ENCODE measurements at places on chromosomes 1 and 21. TPM values are rescaled to one million over a fixed set of nuclear protein-coding genes. Genes with fewer than 3 reads are reported as not detected.
A peak's percentile ranks its signal among the peaks of the same experiment; 100 is the strongest.

DNA sequence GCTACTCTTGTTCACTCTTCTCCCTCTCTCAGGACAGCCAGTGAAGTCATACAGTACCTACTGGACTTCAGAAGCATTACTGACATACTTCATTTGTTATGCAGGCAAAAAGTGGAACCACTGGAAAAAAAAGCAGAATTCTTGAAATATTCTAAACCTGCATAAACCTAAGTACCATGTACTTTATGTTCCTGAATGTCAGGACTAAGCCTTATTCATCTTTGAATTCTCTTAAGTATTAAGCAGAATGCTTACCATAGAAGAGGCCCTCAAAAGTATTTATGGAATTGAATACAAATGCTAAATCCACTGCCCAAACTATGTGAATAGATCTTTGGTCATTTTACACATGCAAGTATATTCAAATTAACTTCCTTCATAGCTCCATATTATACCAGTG is 7.8 kb downstream of the PSMB2 start:
- H3K36me3 ChIP-seq, result peaks cover 76% of the 10 kb centered on the region
- DNase-seq, result no peak
- H3K27ac ChIP-seq, result no peak overlapping the region
- H3K4me1 ChIP-seq, result peaks cover 23% of the 10 kb centered on the region
- H3K4me3 ChIP-seq, result no peak overlapping the region

GRCh38 chr1:44810101-44810761 is 1.9 kb downstream of the BTBD19 start:
- peaks cover 63% of the 10 kb centered on the region for H3K4me1 ChIP-seq
- peak; percentile 84 for DNase-seq
- H3K27ac ChIP-seq, result peak overlapping the region; percentile 93
- no peaks in the 10 kb centered on the region for H3K27me3 ChIP-seq
- no peaks in the 10 kb centered on the region for H3K36me3 ChIP-seq

- H3K4me3 ChIP-seq, result no peak overlapping the region
- DNase-seq, result no peak
- H3K36me3 ChIP-seq, result no peaks in the 10 kb centered on the region
- peaks cover 40% of the 10 kb centered on the region for H3K4me1 ChIP-seq
These were observed 156.5 kb downstream of the EIF4G3 start for GRCh38 chr1:21020151-21020550.

DNA sequence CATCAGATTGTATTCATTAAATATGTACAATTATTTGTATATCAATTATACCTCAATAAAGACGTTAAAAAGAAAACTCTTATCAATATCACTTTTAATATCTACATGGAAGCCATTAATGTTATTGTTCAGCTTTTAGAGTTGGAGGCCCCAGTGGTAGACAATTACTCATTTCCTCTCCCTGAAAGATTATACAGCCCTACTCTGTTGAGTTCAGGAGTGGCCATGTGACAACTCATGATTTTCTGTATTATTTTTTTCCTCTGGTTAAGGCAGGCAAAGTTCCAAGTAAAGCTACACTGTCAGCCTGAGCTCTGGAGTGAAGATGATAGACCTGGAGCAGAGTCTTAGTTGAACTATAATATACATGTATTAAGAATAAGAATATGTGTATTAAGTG is 247.9 kb upstream of the B3GALT2 start:
- no peaks in the 10 kb centered on the region for H3K27me3 ChIP-seq
- H3K4me3 ChIP-seq, result no peak overlapping the region
- H3K4me1 ChIP-seq, result no peaks in the 10 kb centered on the region

The S100A2 gene
- total RNA-seq, result not detected

DNA sequence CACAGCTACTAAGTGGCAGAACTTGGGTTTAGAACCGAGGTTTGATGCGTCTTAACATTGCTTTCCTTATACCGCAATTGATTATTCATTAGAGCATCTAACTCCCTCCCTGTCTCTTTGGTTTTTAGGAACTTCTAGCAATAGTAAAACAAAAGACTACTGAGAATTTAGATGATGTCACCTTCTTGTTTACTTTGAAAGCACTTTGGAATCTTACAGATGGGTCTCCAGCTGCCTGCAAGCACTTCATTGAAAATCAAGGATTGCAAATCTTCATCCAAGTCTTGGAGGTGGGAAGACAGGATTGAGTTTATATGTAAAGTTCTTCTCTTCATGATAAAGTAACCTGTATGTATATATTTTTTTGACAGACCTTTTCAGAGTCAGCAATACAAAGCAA is 35.0 kb downstream of the ZYG11A start:
- no peak overlapping the region for H3K4me3 ChIP-seq
- no peaks in the 10 kb centered on the region for H3K36me3 ChIP-seq
- H3K27me3 ChIP-seq, result no peaks in the 10 kb centered on the region

DNA sequence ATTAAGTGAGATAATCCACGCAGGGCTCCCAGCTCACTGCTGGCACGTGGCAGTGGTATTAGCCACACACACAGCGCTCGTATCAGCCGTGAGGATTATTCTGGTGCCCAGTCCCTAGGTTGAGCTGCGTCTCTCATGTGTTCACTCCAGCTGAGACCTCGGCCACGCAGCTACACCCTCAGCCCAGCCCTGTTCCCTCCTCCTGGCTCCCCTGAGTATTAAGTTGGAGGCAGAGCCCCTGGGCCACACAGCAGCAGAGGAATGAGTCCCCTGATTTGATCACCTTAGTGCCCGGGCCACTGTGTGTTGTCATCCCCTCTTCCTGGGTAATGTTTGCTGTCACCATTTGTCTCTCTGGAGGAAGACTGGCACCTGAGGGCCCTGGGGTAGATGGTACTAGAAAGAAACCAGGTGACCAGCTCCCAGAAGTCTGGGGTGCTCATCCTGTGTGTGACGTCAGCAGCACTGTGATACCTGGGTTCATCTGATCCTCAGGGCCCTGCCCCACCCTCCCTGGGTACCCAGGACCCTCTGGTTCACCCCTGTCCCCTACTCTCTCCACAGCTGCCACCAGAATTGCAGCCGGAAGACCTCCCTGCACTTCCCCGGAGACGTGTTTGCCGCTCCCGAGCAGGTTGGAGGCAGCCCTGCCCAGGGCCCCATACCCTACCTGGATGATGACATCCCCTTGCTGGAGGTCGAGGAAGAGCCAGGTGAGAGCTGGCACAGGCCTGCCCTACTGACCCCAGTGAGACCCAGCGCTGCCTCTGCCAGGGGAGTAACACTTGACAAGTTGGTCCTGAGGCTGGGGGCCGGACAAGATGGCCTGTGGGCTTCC is 40.1 kb downstream of the DISP3 start:
- no peaks in the 10 kb centered on the region for H3K4me1 ChIP-seq
- no peaks in the 10 kb centered on the region for H3K36me3 ChIP-seq
- no peak overlapping the region for H3K4me3 ChIP-seq
- H3K27ac ChIP-seq, result no peak overlapping the region
- peak; percentile 47 for DNase-seq

- no peaks in the 10 kb centered on the region for H3K4me1 ChIP-seq
- no peaks in the 10 kb centered on the region for H3K27me3 ChIP-seq
- H3K4me3 ChIP-seq, result no peak overlapping the region
- no peak for DNase-seq
- H3K27ac ChIP-seq, result no peak overlapping the region
- H3K36me3 ChIP-seq, result no peaks in the 10 kb centered on the region
These were observed 12.1 kb upstream of the DIPK1A start for GRCh38 chr1:92973203-92973897.

- H3K4me3 ChIP-seq, result no peak overlapping the region
- no peak overlapping the region for H3K27ac ChIP-seq
- no peaks in the 10 kb centered on the region for H3K27me3 ChIP-seq
- no peak for DNase-seq
- peaks cover 63% of the 10 kb centered on the region for H3K36me3 ChIP-seq
These were observed 126.8 kb downstream of the ITSN1 start for GRCh38 chr21:33769057-33769456.

The CFHR5 gene
- total RNA-seq, result not detected

The MYCL gene
- total RNA-seq, result 0.14 TPM

The NFASC gene
- 17.6 TPM for total RNA-seq

DNA sequence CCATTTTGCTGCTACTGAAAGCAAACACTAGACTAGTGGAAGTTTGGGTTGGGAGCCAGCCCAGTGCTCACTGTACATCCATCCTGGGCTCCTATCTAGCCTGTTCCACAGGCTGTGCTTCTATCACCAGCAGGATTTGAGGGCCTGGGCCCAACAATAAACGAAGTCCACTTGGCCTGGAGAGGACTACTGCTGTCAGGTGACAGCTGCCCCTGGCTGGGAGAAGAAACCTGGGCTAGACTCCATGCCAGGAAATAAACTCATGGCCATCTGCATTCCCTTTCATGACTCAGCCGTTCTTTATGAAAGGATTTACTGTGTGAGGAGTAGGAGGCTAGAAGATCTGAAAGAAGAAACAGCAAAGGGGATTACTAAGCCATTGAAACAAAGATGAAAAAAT is 35.5 kb downstream of the COLGALT2 start:
- H3K4me3 ChIP-seq, result no peak overlapping the region
- no peaks in the 10 kb centered on the region for H3K27me3 ChIP-seq
- H3K4me1 ChIP-seq, result no peaks in the 10 kb centered on the region
- peak overlapping the region; percentile 52 for H3K27ac ChIP-seq
- H3K36me3 ChIP-seq, result no peaks in the 10 kb centered on the region
- DNase-seq, result no peak

The LCE1A gene
- not detected for total RNA-seq

GRCh38 chr1:164801246-164801731 is 242.3 kb downstream of the PBX1 start:
- no peak for DNase-seq
- peaks cover 52% of the 10 kb centered on the region for H3K4me1 ChIP-seq
- no peak overlapping the region for H3K4me3 ChIP-seq
- peaks cover 8% of the 10 kb centered on the region for H3K36me3 ChIP-seq
- no peaks in the 10 kb centered on the region for H3K27me3 ChIP-seq

The S100A16 gene
- 35.6 TPM for total RNA-seq

The TTLL10 gene
- total RNA-seq, result not detected

The COA7 gene
- 7.9 TPM for total RNA-seq

GRCh38 chr1:1124508-1124785 is 8.6 kb upstream of the C1orf159 start:
- peaks cover 30% of the 10 kb centered on the region for H3K27me3 ChIP-seq
- no peak overlapping the region for H3K4me3 ChIP-seq
- H3K27ac ChIP-seq, result no peak overlapping the region
- H3K36me3 ChIP-seq, result no peaks in the 10 kb centered on the region
- no peak for DNase-seq
- peaks cover 11% of the 10 kb centered on the region for H3K4me1 ChIP-seq

The NTMT2 gene
- not detected for total RNA-seq

- no peaks in the 10 kb centered on the region for H3K27me3 ChIP-seq
- H3K4me1 ChIP-seq, result no peaks in the 10 kb centered on the region
- H3K4me3 ChIP-seq, result no peak overlapping the region
- DNase-seq, result no peak
- H3K36me3 ChIP-seq, result no peaks in the 10 kb centered on the region
These were observed 89.1 kb upstream of the NEGR1 start for GRCh38 chr1:72371259-72372035.

GRCh38 chr1:112544011-112544688 is 35.4 kb downstream of the WNT2B start:
- H3K4me1 ChIP-seq, result peaks cover 5% of the 10 kb centered on the region
- peaks cover 36% of the 10 kb centered on the region for H3K36me3 ChIP-seq
- peak overlapping the region; percentile 66 for H3K27ac ChIP-seq
- no peak for DNase-seq
- H3K27me3 ChIP-seq, result no peaks in the 10 kb centered on the region

DNA sequence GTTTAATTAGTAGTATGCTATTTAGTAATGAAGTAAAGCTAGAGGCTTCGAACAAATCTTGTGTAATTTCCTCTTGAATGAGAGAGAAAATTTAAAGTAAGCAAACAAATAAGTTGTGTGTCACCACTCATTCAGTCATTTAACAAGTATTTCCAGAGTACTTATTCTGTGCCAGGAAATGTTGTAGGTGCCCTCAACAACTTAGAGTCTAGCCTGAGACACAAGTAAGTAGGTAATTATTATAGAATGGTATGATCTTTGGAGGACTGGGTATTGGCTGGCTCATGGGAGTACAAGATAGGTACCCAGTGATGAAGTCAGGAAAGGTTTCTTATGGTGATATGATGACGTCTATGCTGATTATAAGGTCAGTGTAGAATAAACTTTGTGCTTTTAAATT is 17.4 kb upstream of the METTL18 start:
- DNase-seq, result no peak
- H3K27ac ChIP-seq, result no peak overlapping the region
- no peak overlapping the region for H3K4me3 ChIP-seq
- no peaks in the 10 kb centered on the region for H3K4me1 ChIP-seq

- no peak for DNase-seq
- H3K4me3 ChIP-seq, result no peak overlapping the region
- H3K27me3 ChIP-seq, result no peaks in the 10 kb centered on the region
- no peak overlapping the region for H3K27ac ChIP-seq
- H3K4me1 ChIP-seq, result no peaks in the 10 kb centered on the region
These were observed 96.5 kb downstream of the DTL start for GRCh38 chr1:212132025-212132424.

GRCh38 chr1:217527151-217527550 is 103.7 kb downstream of the GPATCH2 start:
- no peak overlapping the region for H3K27ac ChIP-seq
- no peaks in the 10 kb centered on the region for H3K36me3 ChIP-seq
- H3K4me3 ChIP-seq, result no peak overlapping the region
- no peak for DNase-seq
- H3K27me3 ChIP-seq, result no peaks in the 10 kb centered on the region

The METTL25B gene
- 11.8 TPM for total RNA-seq

All from sigmoid colon (tissue), 7 donors.